ENCODE measurements at places on chromosomes 4 and X. TPM values are rescaled to one million over a fixed set of nuclear protein-coding genes. Genes with fewer than 3 reads are reported as not detected.

Gene ARHGAP6
- 20.5 TPM for total RNA-seq

Gene TAF7L
- not detected for total RNA-seq

Gene PHKA2
- total RNA-seq = 22.1 TPM

Gene ADH7
- total RNA-seq = not detected

Gene VCX3B
- total RNA-seq = not detected

Gene PAGE2
- not detected for total RNA-seq

- no peak for DNase-seq
These were observed 74.4 kb upstream of the NAP1L2 start for GRCh38 chrX:73289039-73289438.

DNA sequence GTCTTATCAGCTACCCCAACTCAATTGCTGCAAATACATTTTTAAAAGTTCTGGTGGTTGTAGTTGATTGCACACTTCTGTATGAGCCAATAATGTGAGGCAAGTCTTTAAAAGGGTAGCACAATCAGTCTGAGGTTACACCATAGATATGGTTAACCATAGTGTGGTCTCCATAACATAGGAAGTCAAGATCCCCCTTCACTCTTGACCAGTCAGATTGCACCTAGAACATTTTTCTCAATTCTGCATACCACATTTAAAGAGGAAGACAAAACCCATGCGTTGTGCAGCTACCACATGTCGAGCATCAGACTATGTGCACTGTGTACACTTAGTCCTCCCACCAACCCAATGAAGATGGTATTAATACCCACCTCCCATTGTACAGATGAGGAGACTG, 26.5 kb upstream of the CYBB start:
- no peak for DNase-seq

GRCh38 chr4:113971706-113972360, 7.6 kb downstream of the ARSJ start:
- DNase-seq = no peak

- no peak for DNase-seq
These were observed 2.6 kb downstream of the MCUB start for GRCh38 chr4:109562457-109563239.

GRCh38 chr4:127586922-127587571, 45.7 kb upstream of the INTU start:
- no peak for DNase-seq

DNA sequence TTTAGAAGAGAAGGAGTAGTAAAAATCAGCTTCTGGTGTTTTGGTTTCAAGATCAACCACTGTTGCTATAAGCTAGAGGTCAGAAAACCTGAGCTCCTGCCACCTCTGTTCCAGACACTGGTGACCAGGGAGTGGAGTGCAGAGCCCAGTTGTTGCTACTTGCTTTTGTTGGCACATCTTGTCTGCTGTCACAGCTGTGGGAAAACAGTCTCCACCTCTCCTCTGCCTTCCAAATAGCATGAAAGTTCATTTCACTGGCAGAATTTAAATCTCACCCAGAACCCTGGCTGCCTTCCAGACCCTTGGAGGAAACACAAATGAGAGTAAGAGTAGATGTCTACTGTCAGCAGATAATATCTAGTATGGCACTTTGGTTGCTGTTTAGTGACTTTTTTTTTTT, 297.5 kb upstream of the KLF3 start:
- no peak for DNase-seq

DNA sequence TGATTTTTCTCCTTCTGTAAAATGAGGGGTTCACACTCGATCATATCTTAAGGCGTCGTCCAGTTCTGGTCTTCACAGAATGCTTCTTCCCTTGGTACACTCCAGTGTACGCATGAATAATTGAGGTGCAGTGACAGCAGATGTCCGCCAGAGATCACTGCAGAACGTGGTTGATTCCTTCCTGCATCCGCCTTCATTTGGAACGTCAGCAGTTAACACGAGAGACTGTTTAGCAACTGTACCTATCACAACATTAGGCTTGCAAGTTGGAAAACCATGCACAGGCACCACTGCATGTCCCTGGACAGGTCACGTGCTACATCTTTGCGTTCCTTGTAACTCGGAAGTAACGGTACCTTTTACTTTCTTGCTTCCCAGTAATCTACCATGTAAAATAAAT, 66.0 kb upstream of the GEMIN8 start:
- peak; percentile 18 for DNase-seq

DNA sequence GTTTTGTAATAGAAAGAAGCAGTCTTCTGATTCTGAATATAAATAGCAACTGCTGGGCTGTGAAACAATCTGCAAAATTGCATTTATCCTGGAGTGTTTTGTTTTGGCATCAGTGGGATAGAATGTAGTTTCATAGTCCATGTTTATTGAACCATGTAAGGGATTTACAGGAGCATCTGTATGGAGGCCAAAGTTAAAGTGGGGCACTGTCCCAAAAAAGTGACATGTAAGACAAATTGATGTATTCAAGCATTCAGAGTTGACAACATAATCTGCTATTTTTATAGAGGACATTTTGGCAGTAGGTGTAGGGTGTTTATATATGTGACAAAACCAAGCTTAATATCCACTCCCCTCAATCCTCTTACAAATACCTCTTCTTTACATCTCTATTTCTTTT, 200.5 kb upstream of the ANK2 start:
- DNase-seq = no peak

- no peak for DNase-seq
These were observed 92.5 kb upstream of the EDA2R start for GRCh38 chrX:66731398-66731797.

DNA sequence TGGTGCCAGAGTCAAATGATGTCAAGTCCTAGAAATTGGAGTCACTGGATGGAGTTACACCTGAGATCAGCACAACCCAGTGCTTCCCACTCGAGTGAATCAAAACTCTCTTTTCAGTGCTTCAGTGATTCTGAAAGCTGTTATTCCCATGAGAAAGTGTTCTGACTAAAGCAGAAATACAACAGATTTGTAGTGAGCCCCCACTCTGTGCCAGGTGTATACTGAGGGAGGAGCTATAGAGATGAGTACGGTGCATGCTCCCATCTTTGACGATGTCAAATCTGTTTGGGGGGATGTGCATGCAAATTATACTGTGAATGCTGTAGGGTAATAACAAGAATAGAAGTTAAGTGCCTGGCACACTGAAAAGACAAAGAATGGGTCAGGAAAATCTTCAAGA, 330.2 kb downstream of the HS3ST1 start:
- DNase-seq = no peak
